Thymus (tissue), 14 donors: ENCODE measurements at places on chromosomes 5 and 9.

DNA sequence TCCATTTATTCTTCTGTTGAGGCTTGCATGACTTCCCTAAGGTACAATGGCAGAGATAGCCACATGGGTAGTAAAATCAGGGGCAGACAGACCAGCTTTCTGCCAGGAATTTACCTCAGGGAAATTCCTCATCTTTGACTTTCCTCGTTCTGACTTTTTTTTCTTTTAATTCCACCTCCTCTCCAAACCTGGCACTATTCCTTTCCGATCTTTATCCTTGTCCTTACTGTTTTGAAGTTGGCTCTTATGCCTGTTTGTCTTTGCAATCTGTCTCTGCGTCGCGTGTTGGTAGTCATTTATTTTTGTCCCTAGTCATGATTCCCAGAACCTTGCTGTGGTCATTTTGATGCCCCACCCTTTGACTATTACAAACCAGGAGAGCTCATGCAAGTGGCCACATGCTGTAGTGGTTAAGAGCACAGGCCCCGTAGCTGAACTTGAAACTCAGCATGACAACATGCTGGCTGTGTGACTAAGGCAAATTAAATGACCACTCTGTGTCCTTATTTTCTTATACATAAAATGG is 19.0 kb downstream of the TMC1 start:
- DNase-seq, result no peak

DNA sequence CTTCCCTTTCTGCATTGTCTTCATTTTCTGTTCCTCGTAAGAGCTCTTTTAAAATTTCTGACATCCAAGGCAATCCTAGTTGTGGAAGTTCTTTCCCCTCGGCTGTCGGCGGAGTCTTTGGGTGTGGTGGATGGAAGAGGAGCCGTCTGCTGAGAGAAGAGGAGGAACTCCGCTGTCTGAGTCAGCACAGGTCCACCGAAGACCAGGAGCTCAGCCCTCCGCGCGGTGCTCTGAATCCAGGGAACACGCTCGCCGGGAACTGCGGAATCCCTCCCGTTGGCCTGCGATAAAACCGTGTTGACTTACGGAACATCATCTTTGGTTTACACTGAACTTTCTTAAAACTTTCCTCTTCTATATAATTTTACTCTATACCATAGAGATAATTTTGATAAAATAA is 100.7 kb upstream of the IRX4 start:
- no peak for DNase-seq

- DNase-seq, result no peak
These were observed 10.8 kb downstream of the S1PR3 start for GRCh38 chr9:89001917-89002540.

- no peak for DNase-seq
These were observed 130.0 kb downstream of the LIFR start for GRCh38 chr5:38426490-38426889.
